Fibroblast of villous mesenchyme (primary cell): ENCODE measurements at places on chromosomes 13 and 19.
A peak's percentile ranks its signal among the peaks of the same experiment; 100 is the strongest.

DNA sequence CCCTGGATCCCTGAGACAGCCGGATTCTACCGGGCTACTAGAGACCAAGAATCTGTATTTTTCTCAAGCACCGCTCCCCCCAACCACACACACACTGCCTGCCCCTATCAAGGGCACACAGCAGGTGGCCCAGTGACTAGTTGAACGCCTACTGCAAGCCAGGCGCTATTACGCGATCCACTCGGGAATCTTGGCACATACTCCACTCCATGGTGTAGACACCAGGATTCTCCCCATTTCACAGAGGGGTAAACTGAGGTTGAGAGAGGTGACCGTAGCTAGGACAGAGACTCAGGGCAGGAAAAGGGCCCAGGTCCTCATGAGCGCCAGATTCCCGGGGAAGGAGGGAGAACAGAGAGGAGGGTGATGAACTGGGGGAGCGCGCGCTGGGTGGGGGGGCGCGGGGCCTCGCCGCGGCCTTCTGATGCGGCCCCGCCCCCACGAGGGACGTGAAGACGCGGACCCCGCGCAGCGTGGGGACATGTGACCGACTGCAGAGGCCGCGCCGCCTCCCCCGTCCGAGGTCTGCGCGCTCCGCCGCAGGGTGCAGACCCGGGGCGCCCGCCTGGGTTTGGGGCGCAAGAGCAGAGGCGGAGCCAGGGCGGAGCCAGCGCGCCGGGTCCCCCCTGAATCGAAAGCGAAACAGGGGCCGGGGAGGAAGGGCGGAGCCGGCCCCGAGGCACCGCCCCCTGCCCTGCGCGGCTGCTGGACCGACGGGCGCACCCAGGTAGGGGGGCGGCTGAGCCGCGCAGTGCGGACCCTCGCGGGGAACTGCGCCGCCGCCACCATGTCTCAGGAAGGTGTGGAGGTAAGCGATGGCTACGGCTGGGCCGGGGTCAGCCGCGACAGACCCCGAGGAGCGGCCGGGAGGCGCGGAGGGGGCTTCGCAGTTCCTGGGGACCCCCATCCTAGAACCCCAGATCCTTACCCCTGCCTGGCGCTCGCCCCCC is at the start of gene SHFL:
SHFL (plus strand) TSS at position 677 of the 950 bp plus-strand sequence; CDS start at position 788, 111 bp downstream.
- DNase-seq = peak; percentile 70

DNA sequence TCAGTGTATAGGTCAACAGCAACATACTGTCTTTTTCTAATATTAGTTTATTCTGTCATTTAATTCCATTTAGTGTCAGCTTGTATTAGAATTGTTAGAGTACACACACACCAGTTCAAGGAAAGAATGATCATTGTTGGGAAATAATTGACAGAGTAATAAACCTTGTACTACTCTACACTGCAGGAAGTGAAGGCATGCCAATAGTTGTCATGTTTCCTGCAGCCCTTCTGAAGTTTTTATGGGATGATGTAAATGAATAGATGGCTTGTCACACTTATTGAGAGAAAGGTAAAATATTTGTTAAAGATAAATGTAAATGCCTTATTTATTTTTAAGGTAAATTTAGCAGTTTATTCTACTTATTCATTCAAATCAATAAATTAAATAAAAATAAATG is 306.9 kb upstream of the KLHL1 start:
- no peak for DNase-seq

GRCh38 chr13:24033527-24034302 is 126.8 kb upstream of the SPATA13 start:
- DNase-seq = peak; percentile 81

DNA sequence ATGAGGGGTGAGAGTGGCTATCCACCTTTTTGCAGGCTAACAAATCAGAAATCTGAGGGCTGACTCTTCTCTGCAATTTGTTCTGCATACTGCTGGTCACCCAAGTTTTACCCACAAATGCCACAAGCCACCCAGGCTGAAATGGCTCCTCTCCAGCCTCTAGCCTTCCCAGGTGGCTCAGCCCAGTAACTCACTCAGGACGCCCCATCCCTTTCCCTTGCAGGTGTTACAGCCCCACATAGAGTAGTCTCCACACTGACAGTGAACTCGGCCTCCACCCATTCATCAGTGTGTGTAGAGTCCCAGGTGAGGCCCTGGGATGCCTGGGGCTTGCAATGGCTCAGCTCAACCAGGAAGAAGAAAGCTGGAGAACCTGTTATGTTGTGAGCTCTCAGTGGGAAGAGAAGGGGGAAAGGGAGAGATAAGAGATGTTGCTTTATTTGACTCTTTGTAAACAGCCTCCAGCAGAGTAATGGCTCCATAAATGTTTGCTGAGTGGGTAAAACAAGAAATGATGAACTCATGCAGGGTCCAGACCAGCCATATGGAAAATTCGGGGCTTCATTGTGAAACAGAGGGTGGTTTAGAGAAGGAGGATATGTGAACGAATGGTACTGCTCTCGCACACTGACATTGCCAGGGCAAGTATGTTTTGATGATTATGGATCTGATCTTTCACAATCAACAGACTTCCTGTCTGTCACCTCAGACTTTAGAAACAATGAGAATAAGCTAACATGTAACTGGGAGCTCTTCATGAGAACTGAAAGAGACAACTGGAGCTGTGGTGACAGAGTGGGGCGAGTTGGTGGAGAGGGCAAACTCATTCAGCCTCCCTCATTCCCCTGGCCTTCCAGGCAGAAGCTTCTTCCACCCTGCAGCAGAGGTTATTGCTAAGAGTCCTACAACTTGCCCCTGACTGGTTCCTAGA is 74.2 kb upstream of the RFC3 start:
- DNase-seq = no peak

DNA sequence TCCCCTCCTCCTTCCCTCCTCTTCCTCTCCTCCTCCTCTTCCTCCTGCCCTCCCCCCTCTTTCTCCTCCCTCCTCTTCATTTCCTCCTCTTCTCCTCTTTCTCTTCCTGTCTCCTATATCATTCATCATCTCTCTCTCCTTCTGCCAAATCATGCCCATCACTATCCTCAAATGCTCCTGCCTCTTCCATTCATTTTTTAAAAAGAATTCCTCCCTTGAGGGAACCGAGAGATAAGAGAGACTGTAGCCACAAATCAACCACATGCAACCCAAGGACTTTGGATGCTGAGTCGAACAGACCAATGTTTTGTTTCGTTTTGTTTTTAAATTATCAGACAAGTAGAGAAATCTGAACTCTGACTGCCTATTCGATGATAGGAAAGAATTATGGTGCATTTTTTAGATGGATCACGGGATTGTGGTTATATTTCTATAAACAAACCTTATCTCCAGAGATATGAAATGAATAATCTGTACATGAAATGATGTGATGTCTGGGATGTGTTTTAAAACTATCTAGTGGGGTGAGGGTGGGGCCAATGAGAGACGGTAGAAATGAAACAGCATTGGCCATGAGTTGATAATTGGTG is 9.5 kb upstream of the ZNF541 start:
- DNase-seq = peak; percentile 94
